Stomach (tissue), 19 donors: ENCODE measurements at places on chromosomes 1 and 21. TPM values are rescaled to one million over a fixed set of nuclear protein-coding genes. Genes with fewer than 3 reads are reported as not detected.

ELK4 gene
- 3.5 TPM for polyA plus RNA-seq

ZBED6 gene
- 0.13 TPM for polyA plus RNA-seq

OR2AK2 gene
- not detected for polyA plus RNA-seq

TEDDM1 gene
- polyA plus RNA-seq, result not detected

FHAD1 gene
- polyA plus RNA-seq, result 1.1 TPM

S100A2 gene
- 8.3 TPM for polyA plus RNA-seq

UTP11 gene
- 22.1 TPM for polyA plus RNA-seq

KMO gene
- not detected for polyA plus RNA-seq

AMY1A gene
- polyA plus RNA-seq, result not detected

BEST4 gene
- not detected for polyA plus RNA-seq

DNASE2B gene
- polyA plus RNA-seq, result 0.92 TPM

MTMR11 gene
- polyA plus RNA-seq, result 6.9 TPM

HCN3 gene
- 3.1 TPM for polyA plus RNA-seq

DMBX1 gene
- polyA plus RNA-seq, result not detected

ST6GALNAC3 gene
- 1.0 TPM for polyA plus RNA-seq

TRIM58 gene
- polyA plus RNA-seq, result 0.10 TPM

ZBTB8A gene
- polyA plus RNA-seq, result 2.1 TPM

IL19 gene
- not detected for polyA plus RNA-seq

NUDT4B gene
- polyA plus RNA-seq, result 3.0 TPM

CD1B gene
- polyA plus RNA-seq, result not detected

CHD5 gene
- 0.15 TPM for polyA plus RNA-seq

ERICH3 gene
- not detected for polyA plus RNA-seq

ALG14 gene
- 1.1 TPM for polyA plus RNA-seq

C1orf53 gene
- polyA plus RNA-seq, result 3.9 TPM

RXFP4 gene
- polyA plus RNA-seq, result not detected

DMRTA2 gene
- polyA plus RNA-seq, result not detected

CHIA gene
- polyA plus RNA-seq, result 69.0 TPM

ACTL8 gene
- not detected for polyA plus RNA-seq

TAL1 gene
- polyA plus RNA-seq, result 1.2 TPM

RGSL1 gene
- polyA plus RNA-seq, result not detected

EPS8L3 gene
- 9.5 TPM for polyA plus RNA-seq

CASQ1 gene
- 0.61 TPM for polyA plus RNA-seq

LORICRIN gene
- not detected for polyA plus RNA-seq
